ACHN (cell line): ENCODE measurements at places on chromosomes 3 and 15.
A peak's percentile ranks its signal among the peaks of the same experiment; 100 is the strongest.

- no peak for DNase-seq
These were observed 6.2 kb downstream of the NDUFAF1 start for GRCh38 chr15:41396111-41396510.

GRCh38 chr15:52348056-52348745 is 52.6 kb upstream of the MYO5C start:
- no peak for DNase-seq

- no peak for DNase-seq
These were observed 68.6 kb upstream of the RPL35A start for GRCh38 chr3:197881270-197881969.

- no peak for DNase-seq
These were observed 158.8 kb upstream of the GPR149 start for GRCh38 chr3:154588831-154589230.

DNA sequence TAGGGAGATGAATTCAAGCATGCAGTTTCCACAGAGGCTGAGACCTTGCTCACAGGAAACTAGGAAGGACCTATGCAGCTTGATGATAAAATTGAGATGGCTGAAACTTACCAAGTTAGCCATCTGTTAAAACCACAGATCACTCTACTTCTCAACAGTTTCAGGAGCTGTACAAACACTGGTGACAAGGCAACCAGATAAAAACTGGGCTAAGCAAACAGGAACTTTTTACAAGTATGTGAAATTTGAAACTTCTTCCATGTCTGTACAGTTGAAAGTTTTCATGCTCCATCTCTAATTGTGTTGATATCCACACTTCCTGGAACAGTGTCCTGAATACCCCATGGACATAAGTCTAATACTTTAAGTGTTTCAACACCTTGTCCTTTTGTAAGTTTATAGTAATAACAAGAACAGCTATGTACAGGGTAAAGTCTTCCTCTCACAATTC is 78.2 kb downstream of the FAIM start:
- DNase-seq, result peak; percentile 22

DNA sequence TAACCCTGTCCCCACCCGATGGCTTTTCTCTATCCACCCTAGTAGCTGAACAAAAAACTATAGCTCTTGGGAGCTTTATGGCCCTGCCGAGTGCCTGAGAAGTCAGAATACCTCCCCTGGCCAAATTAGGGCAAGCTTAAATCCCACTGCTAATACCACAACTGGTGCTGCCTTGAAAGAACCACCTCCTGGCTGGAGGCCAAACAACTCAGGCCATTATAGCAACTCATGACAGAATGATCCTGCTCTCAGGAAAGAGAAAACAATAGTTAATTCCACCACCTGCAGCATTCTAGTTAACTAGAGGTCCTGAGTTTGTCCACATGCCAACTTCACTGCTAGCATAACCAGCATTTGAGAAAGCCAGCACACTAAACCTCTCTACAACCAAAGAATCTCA is 123.2 kb downstream of the RTP4 start:
- DNase-seq, result no peak

DNA sequence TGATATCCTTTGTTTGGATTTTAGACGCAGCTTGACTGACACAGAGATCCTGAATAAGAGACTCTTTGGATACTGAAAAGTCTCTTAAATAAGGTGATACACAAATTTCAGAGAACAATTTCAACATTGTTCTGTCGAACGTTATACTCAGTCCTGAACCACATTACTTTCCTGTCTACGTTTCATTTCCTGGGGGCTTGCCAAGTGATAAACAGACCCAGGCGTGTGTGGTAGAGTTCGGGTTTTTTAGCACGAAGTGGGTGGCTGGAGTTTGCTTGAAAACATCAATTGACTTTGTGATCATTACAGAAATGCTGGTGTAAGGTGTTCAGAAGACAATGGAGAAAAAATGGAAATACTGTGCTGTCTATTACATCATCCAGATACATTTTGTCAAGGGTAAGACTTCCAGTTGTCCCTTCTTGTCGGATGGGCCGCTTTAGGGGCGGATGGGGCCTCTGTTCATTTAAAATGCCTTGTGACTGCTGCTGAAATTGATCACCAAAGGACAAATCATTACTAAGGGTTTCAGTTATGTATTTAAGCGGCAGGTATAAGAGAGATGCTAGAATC is at the start of gene CD96:
Gene CD96, plus strand, starts transcription at position 287 of the 573 bp plus-strand sequence. Its CDS starts 52 bp downstream, at position 339.
- DNase-seq, result no peak
